ENCODE measurements at places on chromosomes 7 and 10.
A peak's percentile ranks its signal among the peaks of the same experiment; 100 is the strongest.

DNA sequence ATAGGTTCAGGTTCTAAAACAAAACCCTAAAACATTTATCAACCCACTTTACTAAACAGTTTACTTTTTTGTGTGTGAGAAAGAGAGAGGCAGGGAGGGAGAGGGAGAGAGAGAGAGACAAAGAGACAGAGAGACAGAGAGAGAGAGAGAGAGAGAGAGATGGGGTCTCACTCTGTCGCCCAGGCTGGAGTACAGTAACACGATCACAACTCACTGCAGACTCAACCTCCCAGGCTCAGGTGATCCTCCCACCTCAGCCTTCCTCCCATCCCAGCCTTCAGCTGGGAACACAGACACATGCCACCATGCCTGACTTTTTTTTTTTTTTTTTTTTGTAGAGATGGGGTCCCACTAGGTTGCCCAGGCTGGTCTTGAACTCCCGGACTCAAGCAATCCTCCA, 52.9 kb downstream of the PARD3 start:
- DNase-seq, result no peak

DNA sequence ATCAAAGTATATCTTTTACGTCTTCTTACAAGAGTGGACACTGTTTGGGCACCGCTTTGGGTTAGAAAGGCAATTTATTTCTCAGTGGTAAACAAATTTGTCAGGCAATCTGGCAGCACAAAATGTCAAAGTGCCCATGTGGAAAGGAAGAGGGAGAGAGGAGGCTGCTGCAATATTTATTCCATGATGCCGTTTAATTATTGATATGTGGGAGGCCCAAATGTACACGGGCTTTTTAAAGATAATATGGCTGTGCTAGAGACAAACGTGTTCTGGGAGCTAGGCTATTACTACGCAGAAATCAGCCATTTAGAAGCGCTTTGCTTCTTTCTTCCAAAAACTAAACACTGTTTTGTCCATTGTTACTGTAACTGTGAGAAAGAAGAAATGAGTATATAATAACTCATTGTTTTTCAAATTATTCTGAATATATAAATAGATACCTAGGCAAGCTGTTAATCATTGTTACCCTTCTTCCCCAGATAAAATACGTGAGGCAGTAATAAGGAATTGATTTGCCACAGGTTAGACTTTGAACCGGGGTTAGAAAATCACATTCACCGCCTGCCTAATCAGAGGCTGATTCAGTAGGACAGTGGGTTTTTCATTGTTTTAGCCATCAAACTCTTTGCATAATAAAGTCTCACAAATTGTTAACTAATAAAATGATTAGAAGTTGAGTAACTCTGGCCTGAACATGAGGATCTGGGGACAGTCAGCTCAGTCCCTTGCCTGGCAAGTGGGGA, 116.5 kb upstream of the FRMD4A start:
- DNase-seq, result no peak

GRCh38 chr10:71006506-71006905, 118.1 kb upstream of the PCBD1 start:
- no peak for DNase-seq

DNA sequence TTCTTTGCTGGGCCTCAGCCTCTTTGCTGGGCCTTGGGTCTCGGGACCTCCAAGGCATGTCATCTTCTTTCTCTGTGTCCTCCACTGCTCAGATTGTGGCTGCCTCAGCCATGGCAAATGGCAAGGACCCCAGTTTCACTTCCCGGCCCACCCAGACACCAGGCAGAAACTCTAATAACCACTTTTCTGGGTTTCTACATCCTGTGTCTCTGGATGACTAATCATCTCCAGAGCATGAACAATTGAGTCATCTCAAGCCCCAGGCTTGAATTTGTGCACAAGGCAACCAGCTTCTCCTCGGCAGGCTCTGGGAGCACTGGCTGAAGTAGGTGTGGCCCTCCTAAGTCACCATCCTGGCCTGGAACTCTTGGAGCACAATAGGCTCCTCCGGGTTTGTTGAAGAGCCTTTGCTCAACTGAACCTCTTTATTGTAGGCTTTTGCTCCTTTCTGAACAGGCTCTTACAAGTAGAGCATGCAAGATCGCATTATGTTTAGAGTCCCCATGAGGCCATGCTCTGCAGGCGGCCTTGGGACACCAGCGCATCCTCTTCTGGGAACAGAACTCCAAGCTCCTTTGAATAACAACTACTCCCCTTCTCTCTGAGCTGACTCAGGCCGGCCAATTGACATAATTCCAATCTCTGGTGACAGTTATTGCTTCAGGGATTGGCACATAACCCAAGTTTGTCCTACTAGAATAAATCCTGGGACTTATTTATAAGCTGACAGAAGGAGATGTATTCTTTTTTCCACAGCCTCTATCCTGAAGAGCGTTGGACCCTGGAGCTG, 218.1 kb downstream of the WDR11 start:
- DNase-seq, result no peak

DNA sequence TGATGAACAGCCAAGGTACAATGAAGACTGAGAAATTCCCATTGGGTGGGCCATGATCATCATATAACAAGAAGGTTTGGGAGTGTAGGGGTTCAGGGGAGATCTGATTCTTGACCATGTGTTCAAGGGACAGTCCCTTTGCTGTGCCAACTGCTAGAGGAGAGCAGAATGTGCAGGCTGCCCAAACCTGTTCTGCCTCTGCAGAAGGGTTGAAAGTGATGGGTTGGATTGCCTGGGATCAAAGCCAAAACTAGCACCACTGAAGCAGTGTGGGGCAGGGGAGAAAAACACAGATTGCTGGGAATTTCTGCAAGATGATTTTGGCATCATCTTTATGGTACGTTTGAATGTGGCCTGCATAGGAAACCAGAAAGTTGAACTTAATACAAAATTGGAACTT, 303.9 kb downstream of the OTUD1 start:
- DNase-seq, result no peak

- peak; percentile 6 for DNase-seq
These were observed 301.6 kb upstream of the HPS1 start for GRCh38 chr10:98748298-98748697.

GRCh38 chr7:134729895-134730294, 49.5 kb upstream of the CALD1 start:
- DNase-seq, result no peak

DNA sequence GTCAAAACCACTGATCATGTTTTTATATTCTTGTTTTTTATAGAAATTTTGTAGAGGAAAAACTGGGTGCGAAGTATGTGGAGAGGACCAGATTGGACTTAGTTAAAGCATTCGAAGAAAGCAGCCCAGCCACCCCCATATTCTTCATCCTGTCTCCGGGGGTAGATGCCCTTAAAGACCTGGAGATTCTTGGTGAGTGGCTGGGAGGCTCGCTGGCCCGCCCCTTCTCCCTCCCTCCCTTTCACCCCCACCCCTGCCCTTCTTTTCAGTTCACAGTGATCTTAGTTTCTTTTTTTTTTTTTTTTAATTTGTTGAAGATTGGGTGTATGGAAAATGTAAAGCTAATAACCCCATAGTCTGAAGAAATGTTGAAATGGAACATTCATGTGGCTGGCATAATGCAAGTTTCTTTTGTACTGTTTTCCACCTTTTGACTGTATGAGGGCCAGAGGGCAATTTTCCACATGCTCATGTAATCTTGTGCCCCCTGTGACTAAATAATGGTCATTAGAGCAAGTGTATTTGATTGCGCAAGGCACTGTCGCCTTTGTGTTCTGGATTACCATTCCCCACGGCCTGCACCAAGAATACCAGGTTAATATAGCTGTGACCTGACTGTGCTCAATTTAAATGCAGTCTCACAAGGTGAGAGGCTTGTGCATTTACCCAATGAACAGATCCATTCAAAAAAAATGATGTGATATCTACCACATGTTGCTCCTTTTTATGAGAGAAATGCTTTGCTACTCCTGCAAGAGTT, 77.7 kb downstream of the CDCA7L start:
- no peak for DNase-seq

DNA sequence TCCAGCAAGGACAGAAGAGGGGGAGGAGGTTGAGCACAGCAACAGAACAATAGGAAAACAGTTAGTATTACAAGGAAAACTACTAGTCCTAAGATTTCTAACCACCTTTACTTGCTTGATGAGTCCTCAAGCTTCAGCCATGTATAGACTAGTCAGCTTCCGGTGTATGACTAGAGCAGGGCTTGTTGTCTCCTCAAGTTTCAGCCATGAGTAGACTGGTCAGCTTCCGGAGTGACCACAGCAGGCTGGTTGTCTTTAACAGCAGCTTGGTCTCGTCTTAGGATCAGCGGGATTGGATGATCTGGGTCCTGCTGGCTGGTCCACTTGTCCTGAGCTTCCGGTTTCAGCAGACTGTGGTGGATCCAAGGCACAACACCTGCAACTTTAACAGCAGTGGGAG, 10.6 kb upstream of the ZNF239 start:
- DNase-seq, result no peak

DNA sequence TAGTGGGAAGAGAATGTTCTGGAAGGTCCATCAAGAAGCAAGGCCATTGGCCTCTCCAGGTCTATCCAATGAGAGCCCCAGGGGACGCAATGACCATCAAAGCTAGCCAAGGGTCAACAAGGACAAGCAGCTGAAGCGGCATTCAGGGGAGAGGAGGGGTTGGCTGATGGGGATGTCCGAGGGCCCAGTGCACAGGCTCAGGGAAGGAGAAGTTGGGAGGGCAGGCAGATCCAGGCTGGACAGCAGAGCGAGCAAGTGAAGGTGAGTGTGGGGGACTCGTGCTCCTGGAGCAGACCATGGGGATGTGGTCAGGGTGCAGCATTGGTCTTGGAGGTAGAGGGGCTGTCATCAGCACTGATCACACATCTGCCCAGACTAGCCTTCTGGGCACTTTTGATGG, 275.4 kb upstream of the TCERG1L start:
- DNase-seq, result no peak

GRCh38 chr10:132908621-132909295, 33.6 kb downstream of the CFAP46 start:
- DNase-seq, result no peak

- DNase-seq, result no peak
These were observed 46.3 kb upstream of the ZNF365 start for GRCh38 chr10:62327885-62328284.

- DNase-seq, result no peak
These were observed 121.3 kb upstream of the ODAD2 start for GRCh38 chr10:28120043-28120749.

DNA sequence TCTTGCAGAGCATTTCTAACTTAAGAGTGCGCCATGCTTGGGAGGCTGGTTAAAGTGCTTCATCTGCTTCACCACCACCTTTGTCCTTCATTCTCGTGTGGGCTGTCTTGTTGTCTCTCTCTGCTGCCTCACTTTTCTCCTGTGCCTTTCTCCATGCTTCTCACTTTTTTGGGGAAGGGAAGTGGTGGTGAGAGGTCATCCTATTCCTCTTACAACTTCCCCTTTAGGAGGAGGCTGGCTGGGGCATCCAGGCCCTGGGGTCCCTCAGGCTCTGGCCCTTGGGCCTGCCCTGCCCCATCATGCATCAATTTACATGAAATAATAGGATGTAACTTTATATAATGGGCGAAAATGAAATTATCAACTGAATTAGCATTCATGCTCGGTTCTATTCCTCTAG, 39.9 kb upstream of the PIP4K2A start:
- DNase-seq, result no peak

DNA sequence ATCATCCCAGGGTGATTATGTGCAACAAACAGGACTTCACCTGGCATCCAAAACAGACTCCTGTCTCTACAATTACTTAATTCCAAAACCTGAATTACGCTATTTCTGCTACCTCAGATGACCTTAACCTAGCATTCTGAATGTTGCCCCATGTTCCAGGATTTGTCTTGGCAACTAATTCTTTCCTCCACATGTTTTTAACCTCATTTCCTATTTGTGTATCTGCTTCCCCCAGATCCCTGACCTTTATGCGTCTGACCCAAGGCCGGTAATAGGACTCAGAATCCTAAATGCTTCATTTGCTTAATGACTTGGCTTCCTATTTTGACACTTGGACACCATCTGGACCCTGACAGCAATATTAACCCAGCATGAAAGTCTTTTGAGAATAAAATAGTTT, 8.7 kb upstream of the ING3 start:
- DNase-seq, result no peak

GRCh38 chr7:6168477-6168868, 104.0 kb downstream of the CYTH3 start:
- no peak for DNase-seq

DNA sequence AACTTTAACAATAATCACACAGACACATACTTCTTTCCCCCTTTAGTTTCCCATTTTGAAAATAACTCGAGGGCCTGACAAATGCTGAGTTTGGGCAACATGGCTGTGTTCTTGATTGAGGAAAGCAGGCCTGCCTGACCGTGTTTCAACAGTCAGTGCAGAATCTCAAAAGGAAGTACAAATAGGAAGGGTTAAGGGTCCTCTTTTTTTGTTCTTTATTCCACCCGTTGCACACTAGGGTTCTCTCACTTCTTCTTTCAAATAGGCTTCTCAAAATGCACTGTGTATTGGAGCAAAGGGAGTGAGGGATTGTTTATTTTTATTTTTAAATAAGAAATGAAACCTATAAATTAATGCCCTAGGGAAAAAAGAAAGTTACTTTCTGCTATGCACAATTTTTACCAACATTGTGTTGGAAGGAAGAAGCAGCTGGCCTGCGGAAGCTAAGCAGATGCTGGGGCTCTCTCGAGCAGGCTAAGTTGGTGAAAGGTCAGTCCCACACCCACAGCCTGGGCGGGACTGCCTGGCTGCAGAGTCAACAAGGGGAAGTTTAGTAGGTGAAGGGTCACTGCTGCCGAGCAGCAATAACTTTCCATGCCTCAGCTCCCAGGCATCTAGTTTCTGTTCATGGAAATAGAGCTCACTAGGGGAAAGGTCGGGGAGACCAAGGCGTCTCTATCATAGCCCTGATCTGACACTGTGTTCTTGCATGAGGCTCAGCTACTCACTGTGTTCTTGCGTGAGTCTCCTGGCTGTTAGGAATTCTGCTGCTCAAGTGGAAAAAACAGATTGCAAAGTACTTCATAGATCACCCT, 12.2 kb upstream of the PDK4 start:
- peak; percentile 92 for DNase-seq

DNA sequence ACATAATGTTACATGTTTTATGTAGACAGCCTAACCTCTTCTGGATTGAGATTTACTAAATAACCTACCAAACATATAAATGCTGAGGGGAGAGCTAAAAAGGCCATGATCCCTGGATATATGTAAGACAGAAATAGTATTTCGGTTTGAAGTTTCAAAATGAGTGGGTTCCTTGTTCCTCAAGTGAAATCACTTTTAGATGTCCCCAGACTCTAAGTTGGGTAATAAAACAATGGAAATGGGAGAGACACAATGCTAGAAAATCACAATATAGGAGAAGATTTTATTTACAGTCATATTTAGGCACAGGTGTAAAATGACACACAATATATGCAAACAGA, 56.5 kb downstream of the SHTN1 start:
- no peak for DNase-seq

DNA sequence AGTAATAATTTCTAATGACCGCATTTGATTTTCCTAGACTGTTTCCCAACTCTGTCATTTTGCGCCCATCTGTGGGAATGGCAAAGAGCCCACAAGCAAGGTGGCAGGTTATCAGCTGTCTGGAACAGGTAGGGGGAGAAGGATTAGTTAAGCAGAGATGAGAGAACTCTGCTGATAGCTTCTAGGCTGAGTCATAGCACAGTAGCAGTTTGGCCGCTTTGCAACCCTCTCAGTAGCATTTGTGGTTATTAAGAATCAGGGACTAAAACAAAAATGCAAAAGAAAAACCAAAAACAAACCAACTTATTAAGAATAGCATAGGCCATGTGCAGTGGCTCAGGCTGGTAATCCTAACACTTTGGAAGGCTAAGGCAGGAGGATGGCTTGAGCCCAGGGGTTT, 602.7 kb upstream of the SORCS1 start:
- DNase-seq, result no peak
